ENCODE measurements at places on chromosomes 13 and 19.

- peak; percentile 46 for DNase-seq
Observed at GRCh38 chr13:113886561-113887112, 22.8 kb upstream of the GAS6 start.

DNA sequence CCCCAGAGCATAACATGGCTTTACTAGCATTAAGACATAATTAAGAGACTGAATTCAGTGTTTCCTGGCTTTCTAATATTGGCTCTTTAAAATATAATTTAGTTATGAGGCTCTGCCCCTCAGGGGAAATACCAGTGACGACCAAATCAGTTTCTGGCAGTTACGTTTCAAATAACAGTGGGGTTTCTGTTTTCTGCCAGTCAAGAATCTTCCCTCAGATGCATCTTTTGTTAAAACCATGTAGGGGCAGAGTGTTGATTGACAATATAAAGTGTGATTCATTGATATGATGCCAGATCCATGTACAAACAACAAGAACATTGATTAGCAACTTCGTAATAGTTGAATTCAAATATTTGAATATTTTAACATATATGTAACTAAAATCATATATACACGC lies 1169.7 kb downstream of the DIAPH3 start:
- no peak for DNase-seq

DNA sequence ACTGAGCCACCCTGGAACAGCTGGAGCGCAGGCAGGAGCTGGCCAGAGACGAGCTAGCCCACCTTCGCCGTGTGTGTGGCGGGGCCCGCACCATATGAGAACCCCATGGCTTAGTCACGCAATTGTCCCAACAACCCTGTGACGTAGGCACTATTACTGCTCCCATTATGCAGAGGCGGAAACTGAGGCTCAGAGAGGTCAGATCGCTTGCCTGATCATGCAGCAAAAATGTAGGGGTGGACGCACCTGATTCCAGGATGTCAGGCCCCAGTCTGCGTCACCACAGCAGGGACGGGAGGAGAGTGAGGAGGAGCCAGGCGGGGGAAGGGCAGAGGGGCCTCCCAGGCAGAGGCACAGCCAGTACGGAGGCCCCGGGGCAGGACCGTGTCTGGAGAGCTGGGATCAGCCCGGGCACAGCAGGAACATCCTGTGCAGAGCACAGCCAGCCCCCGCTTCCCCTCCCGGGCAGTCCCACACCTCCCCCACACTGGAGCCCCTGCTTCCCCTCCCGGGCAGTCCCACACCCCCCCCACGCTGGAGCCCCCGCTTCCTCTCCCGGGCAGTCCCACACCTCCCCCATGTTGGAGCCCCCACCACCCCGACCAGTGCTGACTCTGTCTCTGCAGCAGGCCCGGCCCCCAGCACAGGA lies 16.7 kb downstream of the PIP5K1C start:
- no peak for DNase-seq

DNA sequence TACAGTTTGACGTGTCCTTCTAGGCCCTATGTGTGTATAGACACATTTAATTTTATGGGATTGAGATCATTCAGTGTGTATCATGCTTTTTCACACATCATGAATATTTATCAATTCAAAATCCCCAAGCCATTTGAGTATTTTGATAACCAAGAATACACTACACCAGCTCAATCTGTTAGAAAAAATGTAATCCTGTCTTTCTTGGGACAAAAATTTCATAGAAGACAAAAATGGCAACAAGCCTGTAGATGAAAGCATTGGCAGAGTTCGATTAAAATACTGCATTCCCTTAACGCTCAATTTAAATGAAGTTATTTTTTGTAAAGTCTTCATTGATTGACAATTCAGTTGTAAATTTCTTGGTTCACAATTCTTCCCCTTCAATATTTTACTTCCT lies 41.9 kb downstream of the WDR87 start:
- DNase-seq, result no peak

- DNase-seq, result no peak
Observed at GRCh38 chr19:51380379-51380778, 7.4 kb downstream of the LIM2 start.

- DNase-seq, result peak; percentile 67
Observed at GRCh38 chr13:106373304-106373988, 162.0 kb downstream of the EFNB2 start.

GRCh38 chr13:51585696-51586095 lies 1.4 kb downstream of the WDFY2 start:
- no peak for DNase-seq

- DNase-seq, result peak; percentile 50
Observed at GRCh38 chr19:35090506-35091214, 25.0 kb upstream of the FXYD3 start.

GRCh38 chr13:67090856-67091255 lies 139.3 kb downstream of the PCDH9 start:
- no peak for DNase-seq

GRCh38 chr13:113656003-113656588 lies 1.9 kb downstream of the ATP4B start:
- DNase-seq, result no peak

GRCh38 chr19:41172297-41173164 lies 20.5 kb upstream of the CYP2S1 start:
- DNase-seq, result no peak

All from NCI-H2107 (cell line).